Natural killer cell treated with Interleukin-12 subunit alpha and Interleukin-12 subunit beta and Interleukin-15 and Interleukin-18, amount 100 ng/mL, for 72 hours (primary cell): ENCODE measurements at places on chromosomes 5 and 9.

DNA sequence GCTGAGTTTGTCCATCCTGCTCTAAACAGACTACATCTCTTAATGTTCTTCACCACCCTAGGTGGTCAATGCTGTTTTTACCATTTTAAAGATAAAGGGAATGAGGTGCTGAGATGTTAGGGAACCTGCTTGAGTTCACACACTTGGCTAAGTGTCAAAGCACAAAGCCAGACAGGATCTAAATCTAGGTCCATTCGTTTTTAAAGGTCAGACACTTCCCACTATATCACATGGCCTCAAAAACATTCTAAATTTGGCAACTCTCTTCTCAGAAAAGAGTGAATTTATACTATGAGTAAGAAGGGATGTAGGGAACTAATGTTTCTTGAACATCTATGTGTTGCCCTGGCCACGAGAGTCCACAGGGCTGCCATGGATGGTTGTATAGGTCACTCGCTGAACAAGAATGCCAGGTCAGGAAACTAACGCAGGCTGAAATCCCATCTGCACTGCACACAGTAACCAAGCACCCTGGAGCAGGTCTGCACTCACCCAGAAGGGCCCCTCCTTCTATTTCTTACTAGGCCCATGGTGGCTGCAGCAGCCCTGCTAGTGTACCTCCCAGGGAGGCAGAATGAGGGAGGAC lies 213.0 kb downstream of the SPOCK1 start:
- DNase-seq = no peak

- DNase-seq = no peak
Observed at GRCh38 chr5:54915466-54916027, 69.8 kb downstream of the ESM1 start.

GRCh38 chr9:99803694-99804093 lies 18.0 kb upstream of the NR4A3 start:
- no peak for DNase-seq

DNA sequence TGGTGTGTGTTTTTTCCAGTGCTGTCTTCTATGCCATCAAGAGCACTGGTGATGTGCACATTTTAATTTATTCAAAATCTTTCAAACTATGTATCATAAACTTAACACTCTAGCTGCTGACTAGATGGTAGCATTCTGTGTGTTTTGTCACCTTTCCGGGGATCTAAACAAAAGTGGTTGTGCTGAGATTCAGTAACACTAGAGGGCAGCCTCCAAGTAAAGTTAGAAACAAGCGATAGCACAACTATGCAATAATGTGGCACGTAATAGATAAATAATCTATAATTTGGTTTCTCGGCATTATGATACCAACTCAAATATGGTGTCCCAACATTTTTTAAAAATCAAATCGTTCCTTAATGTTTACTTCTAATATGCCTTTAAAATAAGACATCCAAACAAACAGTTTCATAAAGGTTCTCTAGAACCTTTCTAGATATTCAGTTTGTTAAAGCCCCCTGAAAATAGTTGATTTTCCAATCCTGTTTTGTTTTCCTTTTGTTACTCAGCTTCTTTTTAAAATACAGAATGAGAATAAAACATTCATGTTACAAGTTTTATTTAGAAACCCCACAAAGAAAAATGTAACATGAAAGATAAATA lies 16.9 kb downstream of the SEMA6A start:
- no peak for DNase-seq

DNA sequence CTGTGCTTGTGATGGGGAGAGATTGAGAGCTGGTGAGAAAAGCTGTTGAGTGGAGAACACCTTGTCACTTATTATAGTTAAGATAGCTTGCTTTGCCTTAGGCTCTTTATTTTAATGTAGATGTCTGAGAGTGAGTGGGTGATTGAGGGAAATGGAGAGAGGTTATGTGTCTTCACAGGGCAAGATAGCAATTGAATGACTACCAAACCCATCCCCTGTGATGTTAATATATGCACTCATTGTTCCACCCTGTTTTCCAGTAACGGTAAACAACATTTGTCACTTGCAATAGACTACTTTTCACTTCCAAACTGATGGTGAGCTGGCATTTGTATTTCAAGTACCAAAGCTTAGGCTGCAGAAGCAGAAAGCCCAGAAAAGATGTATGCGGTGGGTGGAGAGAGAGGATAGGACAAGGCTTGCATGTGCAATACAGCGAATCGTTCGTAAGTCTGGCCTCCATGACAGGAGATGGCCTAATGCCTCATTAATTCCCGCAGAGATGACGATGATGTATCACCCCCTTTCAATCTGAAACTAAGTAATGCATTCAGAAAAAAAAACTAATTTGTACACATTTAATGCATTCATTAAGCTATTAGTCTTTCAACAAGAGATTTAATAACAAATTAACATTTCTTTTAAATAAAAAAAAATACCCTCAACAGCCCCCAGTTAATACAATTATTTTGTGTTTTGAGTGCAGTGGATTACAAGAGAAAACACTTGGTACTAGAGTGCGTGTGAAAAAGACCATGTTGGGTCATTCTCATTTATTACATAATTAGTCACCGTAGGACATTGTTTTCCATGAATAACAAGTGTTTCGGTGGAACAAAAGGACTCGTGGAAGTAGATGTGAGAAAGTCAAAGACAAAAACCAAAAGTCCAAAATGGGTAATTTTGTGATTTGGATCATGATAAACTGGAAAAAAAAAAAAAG lies 699.0 kb downstream of the BRINP1 start:
- no peak for DNase-seq

DNA sequence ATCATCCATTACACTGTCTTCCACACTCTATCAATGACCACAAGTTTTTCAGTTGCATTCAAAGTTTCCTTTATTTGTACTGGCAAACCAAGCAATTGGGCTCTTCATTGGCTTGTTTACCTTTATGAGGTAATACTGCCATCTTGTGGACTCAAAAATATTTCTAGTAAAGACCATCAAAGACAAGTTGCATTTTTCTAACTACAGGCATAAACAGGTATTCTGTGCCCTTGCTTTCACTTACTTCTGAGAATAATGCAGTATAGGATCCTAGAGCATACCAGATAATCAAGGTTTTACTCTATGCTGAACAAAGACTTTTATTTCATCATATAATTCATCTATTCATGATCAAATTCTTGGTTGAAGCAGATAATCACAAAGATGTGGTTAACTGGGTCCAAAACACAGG lies 173.7 kb upstream of the POU5F2 start:
- no peak for DNase-seq

- no peak for DNase-seq
Observed at GRCh38 chr5:159034083-159034824, 65.5 kb downstream of the EBF1 start.

GRCh38 chr5:100731768-100732167 lies 171.3 kb downstream of the ST8SIA4 start:
- no peak for DNase-seq

- DNase-seq = no peak
Observed at GRCh38 chr5:74952406-74952805, 86.2 kb upstream of the FAM169A start.

- DNase-seq = no peak
Observed at GRCh38 chr5:81908771-81909170, 63.1 kb upstream of the ATG10 start.
